ENCODE measurements at places on chromosomes 7 and 10.

DNA sequence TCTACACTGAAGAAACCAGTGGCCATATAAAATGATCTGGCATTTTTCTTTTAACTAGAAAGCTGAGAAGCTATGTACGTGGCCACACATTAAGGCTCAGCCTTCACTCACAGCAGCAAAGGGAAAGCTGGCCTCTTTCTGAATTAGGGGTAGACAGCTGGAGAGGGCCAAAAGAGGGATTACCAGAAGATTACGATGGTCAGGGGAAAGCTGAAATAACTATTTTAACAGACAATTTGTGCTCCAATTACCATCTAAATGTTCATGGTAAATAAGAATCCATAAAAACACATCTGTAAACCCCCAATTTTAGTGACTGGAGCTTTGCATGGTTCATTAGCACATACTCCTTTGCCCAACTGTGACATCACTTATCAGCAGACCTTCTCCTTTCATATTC, 314.3 kb downstream of the HPSE2 start:
- no peak for DNase-seq

DNA sequence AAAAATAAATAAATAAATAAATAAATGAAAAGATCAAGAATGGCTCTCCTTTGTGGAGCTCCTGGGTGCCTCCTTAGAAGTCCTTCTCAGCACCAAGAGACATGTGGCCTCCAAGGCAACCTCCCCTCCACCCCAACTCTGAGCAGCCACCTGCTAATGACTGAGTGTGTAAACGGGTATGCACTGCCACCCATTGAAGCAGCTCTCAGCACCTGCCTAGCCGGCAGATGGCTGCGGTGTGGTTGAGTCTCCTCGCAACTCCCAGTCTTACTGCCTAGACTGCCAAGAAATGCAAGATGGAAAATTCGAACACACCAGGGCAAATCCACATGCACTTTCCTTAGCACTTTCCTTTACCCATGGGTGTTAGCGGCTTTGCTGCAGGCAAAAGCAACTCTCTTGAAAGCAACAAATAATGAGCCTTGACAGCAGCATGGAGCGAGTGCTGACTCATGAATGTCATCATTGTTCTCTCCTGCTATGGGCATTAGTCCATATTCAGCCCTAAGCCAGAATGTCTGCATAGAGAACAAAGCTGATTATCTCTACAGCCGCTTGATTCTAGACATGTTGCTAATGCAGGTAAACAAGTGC, 913.9 kb upstream of the AUTS2 start:
- DNase-seq = no peak

DNA sequence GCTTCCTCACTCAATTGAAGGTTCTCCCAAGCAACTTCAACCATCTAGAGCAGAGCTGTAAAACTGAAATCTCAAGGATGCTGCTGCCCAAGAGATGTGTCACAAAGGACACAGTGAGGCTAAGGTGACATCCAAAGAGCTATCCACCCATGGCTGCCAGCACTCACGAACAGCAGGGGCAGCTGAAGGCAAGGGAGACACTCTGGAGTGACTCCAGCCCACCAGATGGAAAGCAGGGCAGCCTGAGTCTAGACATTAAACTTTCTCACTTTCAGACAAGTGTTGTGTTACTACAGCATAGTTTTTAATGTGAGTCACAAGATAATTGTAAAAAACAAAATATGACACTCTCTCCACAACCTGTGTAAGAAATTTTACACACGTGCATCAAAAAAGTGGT, 113.5 kb downstream of the LARP4B start:
- no peak for DNase-seq

DNA sequence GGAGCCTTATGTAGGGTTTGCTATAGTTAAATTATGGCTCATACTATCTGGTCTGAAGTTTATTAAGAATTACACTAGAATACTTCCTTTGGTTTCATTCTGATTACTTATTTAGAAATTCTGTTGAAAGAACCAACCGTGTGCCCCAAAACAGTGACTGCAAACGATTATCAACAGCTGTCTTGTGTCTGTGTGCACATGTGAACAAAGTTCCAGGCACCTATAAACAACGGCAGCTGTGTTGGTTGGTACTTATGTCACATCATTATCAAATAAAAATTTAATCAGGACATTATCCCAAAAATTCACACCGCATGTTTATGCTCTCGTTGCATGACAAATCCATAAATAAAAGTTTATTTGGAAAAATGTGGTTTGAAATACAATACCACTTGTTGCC, 80.6 kb downstream of the USP6NL start:
- no peak for DNase-seq

DNA sequence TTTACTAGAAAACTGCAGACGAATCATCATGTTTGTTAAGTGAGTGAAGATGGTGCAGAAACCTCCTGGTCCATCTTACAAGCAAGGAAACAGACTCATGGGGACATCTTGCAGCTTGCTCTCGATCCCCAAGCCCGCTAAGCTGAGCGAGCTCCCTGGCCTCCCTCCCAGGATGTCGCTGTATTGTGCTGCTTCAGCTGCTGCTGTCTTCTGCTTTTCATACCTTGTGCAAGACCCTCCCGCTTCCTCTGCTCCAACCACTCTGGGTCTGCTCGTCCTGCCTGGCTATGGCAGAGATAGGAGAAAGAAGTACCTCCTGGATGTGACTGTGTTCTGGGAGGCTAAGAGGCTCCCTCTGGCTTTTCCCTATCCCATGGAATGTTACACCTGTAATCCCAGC, 285.2 kb upstream of the FZD8 start:
- no peak for DNase-seq

- DNase-seq = peak; percentile 68
Measured at GRCh38 chr10:62804356-62805230, at the start of gene ADO. Gene ADO (plus strand): TSS chr10:62804720. CDS start chr10:62805060, 340 bp downstream.

DNA sequence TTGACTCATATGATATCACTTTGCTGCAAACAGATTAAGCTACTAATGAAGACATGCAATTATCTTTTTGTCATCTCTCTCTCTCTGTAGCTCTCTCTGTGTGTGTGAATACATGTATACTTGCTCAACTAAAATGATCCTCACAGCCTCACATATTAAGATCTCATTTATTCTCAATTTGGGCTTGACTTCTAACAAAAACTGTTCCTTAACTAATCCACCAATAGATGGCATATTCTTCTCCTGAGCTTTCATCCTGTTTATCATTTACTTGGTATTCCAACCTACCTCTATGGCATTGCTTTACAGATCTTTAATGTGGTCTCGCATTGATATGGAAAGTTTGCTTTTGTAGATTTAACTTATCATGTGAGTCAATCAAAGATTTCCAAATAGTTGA, 540.4 kb downstream of the CNTNAP2 start:
- no peak for DNase-seq

DNA sequence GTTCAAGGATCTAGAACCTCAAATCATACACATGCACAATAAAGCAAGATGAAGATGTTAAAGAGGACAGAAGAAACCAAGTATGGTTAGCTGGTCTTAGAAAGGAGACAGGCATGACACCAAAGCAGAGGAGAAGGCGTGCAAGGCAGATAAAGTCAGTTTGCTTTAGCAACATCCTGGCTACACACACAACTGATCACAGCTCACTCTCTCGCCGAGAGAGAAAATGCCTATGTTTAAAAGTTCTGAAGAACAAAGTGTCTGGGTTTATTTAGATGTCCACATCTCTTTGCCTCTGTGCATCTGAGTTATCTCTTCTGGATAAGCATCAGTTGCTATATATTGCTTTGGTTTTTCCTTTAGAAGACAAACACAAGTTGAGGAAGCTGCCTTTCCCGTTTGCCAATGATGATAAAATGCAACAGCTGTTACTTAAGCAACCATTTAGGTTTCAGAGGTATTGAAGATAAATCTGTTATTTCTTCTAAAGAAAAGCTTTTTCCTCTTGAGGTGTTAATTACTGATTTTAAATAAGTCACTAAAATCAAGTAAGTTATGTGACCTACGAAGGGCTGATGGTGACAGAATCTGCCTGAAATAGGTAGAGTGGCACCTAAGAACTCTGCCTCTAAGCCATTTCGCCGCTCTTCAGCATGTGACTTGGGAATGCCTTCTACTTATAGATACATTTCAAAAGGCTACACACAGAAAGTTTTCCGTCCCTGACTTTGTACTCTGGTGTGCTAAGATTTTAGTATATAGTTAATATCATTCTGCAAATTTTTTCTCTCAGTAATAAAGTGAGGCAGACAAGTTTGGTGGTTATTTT, 146.2 kb upstream of the ASAH2 start:
- no peak for DNase-seq

DNA sequence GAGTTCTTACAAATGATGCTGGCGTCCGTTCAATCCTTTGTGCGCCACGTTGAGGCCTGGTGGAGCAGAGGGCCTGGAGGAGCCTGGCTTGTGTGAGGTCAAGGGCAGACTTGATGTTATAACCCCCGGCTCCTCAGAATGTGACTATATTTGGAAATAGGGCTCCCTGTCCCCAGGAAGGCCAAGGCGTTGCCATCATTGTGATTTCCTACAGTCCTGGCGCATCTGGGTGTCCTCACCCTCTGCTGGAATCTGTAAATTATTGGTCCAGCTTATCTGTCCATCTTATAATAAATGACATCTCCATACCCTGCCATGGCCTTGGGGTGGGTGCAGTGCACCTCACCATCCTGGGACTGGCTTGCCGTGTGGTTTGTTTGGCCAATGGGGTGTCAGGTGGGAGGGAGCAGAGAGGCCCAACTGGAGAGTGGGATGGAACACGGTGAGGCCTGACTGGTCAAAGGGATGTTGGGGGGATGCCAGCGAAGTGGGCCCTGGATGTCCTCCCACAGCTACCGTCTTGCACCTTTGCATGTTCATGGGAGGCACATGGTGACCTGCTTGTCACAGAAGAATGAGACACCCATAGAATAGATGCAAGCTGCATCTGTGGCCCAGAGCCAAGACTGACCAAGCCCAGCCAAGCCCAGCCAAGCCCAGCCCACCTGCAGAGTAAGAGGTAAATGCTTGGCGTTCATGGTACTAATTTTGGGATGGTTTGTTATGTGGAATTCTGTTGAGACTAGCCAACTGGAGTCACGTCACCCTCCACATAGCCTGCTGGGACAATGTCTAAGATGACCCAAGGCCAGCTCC, 11.1 kb upstream of the LRRC27 start:
- DNase-seq = no peak

DNA sequence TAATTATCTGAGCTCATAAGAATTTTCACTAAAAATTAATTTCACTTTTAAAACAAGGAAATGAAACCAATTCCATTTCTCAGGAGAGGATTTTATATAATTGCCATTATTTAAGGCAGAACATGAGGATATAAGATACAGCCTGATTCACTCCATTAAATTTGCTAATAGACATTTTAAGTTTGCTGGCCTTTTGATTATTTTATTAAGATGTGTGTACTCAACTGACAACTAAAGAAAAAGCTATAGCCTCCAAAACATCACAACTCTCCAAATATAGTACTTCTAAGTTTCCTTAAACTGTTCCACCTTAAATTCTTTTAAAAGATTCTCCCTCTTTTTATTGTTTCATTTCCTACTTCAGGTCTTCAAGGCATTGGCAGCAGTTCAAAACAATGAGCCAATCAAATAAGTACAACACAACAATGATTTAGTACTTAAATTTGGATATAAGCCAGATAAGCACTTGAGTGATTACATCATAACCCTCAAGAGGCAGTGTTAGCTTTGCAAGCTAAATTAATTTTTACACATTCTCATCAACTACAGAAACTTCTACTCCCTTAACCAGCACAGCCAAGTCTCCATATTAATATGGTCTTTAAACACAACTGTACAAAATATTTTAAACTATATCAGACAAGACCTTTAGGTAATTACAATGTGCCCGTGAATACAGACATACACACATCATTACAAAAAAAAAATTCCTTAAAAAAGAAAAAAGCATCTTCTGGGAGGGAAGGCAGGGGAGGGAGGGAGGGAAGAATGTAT, 121.8 kb downstream of the KMT2C start:
- DNase-seq = no peak

- DNase-seq = no peak
Measured at GRCh38 chr10:77478247-77478961, 159.2 kb downstream of the KCNMA1 start.

DNA sequence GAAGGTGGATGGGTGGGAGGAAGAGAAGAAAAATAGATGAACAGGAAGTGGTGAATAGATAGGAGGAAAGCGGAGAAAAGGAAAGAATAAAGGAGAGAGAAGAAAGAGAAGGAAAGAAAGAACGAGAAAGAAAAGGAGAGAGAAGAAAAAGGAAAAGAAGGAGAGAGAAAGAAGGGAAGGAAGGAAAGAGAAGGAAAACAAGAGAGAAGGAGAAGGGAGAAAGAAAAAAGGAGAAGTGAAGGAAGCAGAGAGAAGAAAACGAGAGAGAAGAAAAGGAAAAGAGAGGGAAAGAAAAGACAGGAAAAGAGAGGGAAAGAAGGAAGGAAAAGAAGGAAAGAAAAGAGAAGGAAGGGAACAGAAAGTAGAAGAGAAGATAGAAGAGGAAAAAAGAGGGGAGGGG, 211.8 kb downstream of the DIP2C start:
- no peak for DNase-seq

DNA sequence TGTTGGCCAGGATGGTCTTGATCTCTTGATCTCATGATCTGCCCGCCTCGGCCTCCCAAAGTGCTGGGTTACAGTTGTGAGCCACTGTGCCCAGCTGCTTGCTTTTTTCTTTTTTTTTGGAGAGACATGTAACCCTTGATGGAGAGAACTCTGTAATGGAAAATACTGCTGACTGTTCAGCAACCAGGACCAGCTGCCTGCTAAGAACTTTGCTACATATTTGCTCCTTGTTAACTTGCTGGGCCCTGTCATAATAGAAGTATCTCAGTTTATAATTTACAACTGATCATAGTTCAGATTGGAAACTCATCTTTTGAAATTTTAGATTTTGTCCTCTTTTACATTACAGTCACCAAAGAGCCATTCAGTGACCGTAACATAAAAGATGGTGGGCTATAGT, 34.9 kb downstream of the TASOR2 start:
- no peak for DNase-seq

GRCh38 chr7:57256637-57257375, 124.6 kb upstream of the ZNF479 start:
- DNase-seq = no peak

DNA sequence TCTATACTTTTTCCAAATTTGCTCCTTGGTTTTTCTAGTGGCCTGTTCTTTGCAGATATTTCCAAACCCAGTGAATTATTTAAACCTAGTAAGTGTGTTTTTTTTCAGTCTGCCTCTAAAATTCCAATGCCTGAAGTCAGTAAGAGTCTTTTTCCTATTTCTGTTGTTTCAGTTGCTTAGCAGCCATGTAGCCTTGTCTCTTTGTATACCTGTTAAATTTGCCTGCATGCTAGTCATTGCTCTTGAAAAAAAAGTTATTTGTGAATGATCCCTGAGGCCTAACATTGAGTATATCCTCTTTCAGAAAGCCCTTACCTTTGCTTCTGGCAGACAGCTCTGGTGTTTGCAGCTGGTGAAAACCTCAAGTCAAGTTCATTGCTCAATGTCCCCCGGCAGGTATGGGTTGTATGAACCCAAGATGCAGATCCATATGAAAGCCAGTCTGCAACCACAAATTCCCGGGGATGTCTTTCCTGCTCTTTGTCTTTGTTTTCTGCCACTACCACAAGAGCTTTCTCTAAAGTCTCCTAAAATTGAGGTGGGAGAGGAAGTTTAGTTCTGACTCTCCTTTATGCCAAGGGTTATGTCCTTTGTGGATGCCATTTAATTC, 35.7 kb downstream of the CH25H start:
- no peak for DNase-seq

- no peak for DNase-seq
Measured at GRCh38 chr10:1022413-1022812, 3.2 kb downstream of the IDI2 start.

- no peak for DNase-seq
Measured at GRCh38 chr10:77890097-77890496, 36.5 kb downstream of the DLG5 start.

- no peak for DNase-seq
Measured at GRCh38 chr7:12127455-12127854, 83.6 kb upstream of the TMEM106B start.
